Memory B cell (primary cell): ENCODE measurements at places on chromosomes 16 and 17.

GRCh38 chr16:31402687-31403086 is 9.6 kb downstream of the ITGAD start:
- no peaks in the 10 kb centered on the region for H3K36me3 ChIP-seq
- H3K27ac ChIP-seq: no peak overlapping the region
- H3K27me3 ChIP-seq: no peaks in the 10 kb centered on the region
- no peak overlapping the region for H3K4me3 ChIP-seq

DNA sequence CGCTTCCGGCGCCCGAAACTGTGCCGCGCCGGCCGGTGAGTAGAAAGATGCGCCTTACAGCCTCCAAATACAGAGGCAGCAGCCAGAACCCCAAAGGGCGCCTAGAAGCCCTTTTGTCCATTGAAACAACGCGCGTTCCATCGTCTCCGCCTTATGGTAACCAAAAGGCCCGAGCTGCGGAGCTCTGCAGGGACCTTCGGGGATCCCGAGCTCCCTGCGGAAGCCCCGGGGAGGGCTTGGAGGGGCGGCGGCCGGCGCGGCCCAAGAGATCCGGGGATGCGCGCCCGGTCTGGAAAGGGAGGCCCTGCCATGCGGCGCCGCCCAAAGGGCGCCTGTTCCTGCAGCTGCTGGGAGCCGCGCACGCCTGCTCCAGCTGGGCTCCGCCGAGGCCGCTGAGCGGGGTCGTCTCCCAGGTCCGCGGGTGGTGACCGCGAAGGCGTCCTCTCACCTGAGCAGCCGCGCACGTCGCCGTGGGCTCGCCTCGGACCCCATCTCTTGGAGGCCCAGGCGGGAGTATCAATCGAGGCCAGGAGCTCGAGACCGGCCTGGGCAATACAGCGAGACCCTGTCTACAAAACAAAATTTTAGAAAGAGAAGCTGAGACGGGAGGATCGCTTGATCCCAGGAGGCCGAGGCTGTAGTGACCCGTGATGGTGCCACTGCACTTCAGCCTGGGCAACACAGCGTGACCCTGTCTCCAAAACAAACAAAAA is 742 bp upstream of the FBXO31 start:
- H3K4me3 ChIP-seq: peak overlapping the region; percentile 87
- no peaks in the 10 kb centered on the region for H3K27me3 ChIP-seq
- H3K36me3 ChIP-seq: peaks cover 3% of the 10 kb centered on the region

DNA sequence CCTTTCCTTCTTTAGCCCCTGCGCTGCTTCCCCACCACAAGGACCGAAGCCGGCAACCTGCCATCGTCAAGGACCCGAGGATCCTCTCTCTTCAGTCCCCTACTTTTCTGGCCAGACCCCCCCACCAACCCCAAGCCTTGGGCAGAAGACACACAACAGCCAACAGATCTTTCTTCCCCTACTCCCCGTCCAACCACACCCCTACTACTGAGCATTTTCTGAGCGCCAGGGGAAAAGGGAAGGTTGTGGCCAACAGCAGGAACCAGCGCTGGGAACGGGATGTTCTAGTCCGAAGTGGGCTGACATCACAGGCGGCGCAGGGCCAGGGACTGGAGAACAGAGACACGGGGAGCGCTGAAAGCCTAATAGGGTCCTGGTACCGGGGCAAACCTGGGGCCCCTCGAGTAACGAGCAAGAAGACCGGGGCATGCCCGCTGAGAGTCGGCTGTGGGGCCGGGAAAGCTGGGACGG is 528 bp downstream of the PER1 start:
- peak overlapping the region; percentile 91 for H3K27ac ChIP-seq
- no peaks in the 10 kb centered on the region for H3K27me3 ChIP-seq
- H3K36me3 ChIP-seq: peaks cover 21% of the 10 kb centered on the region

GRCh38 chr16:11050944-11051343 is 106.6 kb downstream of the CLEC16A start:
- no peaks in the 10 kb centered on the region for H3K27me3 ChIP-seq
- DNase-seq: no peak
- peaks cover 15% of the 10 kb centered on the region for H3K4me1 ChIP-seq
- peaks cover 41% of the 10 kb centered on the region for H3K36me3 ChIP-seq
